Stimulated activated CD8-positive, alpha-beta memory T cell treated with anti-CD3 and anti-CD28 coated beads, Interleukin-15, amount 100 ng/mL, for 48 hours (primary cell): ENCODE measurements at places on chromosomes 4 and X.

GRCh38 chr4:14924812-14925344 lies 77.4 kb upstream of the CPEB2 start:
- DNase-seq: no peak

GRCh38 chr4:78145622-78146021 lies 88.5 kb downstream of the FRAS1 start:
- DNase-seq: no peak

- no peak for DNase-seq
Observed at GRCh38 chr4:93732509-93732908, 96.0 kb upstream of the ATOH1 start.

DNA sequence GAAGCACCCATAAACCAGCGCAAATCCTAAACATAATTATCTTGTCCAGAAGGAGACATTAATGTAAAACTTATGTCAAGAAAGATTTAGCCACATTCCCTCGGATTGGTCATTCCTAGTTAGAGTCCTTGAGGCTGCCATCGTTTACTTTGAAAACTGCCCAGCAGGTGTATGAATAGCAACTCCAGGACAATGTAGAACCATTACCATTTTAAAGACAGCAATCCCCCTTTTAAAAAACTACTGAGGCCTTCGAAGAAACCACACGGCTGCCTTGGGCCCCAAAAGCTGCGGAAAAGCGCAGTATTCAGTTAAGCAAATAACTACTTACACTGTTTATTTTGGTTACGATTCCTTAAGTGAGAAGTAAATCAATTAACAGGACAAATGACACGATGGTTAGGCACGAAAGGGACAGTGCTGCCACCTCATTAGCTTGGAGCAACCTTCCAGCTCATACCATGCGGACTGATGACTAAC lies 822 bp upstream of the SGMS2 start:
- DNase-seq: no peak

GRCh38 chrX:92230628-92231027 lies 451.5 kb downstream of the PCDH11X start:
- DNase-seq: no peak

DNA sequence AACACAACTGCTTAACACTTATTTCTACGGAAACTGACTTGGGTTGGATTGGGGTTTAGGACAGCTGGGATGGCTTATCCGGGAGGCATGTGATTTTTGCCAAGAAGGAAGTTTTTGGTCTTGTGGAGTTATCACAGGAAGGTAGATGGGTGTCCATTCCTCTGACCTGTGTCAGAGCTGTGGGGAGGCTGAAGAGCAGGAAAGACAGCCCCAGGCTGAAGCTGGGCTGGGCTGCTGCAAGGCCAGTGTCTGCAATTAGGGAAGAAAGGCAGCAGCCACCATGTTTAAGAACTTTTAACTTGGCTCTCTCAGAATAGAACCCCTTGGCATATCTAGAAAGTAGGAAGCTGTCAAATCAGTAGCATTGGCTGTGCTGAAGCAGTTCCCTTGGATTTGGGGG lies 42.3 kb downstream of the CCNG2 start:
- no peak for DNase-seq
